ENCODE measurements at places on chromosomes 7 and 10. TPM values are rescaled to one million over a fixed set of nuclear protein-coding genes. Genes with fewer than 3 reads are reported as not detected.

STOX1 gene
- 0.96 TPM for total RNA-seq

FBXL13 gene
- total RNA-seq = 2.9 TPM

AQP1 gene
- total RNA-seq = 25.9 TPM

DNA sequence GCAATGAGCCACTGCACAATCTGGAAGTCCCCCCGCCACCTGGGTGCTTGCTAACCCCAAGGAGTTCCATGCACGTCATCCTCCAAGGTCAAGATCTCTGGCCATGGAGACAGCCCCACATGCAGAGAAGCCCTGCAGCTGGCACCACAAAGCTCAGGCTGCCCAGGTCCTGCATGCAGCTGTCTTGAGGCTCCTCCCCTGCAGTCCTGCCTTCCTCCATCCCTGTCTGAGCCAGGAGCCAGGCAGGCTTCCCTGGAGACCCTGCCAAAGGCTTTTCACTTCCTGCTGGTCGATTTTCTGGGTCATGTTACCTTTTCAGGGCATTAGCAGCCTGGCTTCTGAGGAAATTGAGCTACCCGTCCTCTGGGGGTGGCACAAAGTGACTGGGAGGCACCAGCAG lies 12.5 kb upstream of the TMEM72 start:
- no peak for DNase-seq

- no peak for DNase-seq
These were observed 4.3 kb upstream of the MUC17 start for GRCh38 chr7:101015626-101016025.

DNA sequence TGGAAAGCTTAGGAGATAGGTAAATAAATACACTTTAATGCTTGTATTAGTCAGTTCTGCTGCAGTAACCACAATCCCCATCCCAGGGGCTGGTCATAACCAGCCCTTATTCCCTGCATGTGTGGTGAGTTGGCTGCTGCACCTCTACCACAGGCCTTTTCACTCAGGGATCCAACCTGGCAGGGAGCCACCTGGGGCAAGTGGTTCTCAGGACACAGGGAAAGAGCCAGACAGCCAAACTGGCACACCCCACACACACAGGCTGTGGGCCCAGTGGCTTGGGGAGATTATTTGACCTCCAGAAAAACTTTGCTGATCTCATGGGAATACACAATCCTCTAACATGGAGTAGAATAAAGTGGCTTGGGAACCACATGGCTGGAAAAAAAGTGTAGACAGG lies 400.0 kb upstream of the RNF32 start:
- DNase-seq = no peak

GRCh38 chr10:4303045-4303444 lies 518.0 kb upstream of the KLF6 start:
- no peak for DNase-seq

GRCh38 chr7:110534241-110534931 lies 556.5 kb upstream of the LRRN3 start:
- DNase-seq = peak; percentile 47

DNA sequence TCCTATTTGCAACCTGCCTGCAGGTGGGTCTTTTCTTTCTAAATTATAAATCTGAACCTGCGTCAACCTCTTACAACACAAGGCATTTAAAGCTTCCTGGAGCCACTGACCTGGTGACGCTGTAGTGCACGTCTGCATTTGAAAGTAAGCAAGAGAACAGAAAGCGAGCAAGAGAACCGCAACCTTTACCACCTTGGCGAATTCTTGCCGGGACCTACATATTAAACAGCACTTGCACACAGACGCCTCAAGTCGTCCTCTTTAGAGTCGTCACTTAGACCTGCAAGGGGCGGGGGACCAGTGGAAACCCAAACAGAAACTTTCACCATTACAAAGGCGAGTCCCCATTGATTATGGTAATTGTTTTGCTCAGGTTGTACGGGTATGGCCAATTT lies 9.5 kb downstream of the GLI3 start:
- DNase-seq = no peak

DNA sequence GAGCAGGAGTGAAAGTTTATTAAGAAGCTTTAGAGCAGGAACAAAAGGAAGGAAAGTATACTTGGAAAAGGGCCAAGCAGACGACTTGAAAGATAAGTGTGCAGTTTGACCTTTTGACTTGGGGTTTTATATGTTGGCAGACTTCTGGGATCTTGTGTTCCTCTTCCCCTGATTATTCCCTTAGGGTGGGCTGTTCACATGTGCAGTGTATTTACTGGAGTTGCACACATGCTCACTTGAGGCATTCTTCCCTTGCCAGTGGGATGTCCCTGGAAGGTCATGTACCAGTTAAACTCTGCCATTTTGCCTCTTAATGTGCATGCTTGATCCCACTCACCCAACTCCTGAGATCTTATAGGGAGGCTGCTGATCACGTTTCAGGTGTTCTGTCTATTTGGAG lies 23.4 kb upstream of the ARHGAP12 start:
- peak; percentile 62 for DNase-seq

- DNase-seq = peak; percentile 75
These were observed 98.8 kb upstream of the PFKP start for GRCh38 chr10:2968401-2969058.

- DNase-seq = no peak
These were observed 186.7 kb downstream of the SLC25A13 start for GRCh38 chr7:96135241-96135640.

All from A172 (cell line).